Gastroesophageal sphincter (tissue), 4 donors: ENCODE measurements at places on chromosomes 1 and 21.

DNA sequence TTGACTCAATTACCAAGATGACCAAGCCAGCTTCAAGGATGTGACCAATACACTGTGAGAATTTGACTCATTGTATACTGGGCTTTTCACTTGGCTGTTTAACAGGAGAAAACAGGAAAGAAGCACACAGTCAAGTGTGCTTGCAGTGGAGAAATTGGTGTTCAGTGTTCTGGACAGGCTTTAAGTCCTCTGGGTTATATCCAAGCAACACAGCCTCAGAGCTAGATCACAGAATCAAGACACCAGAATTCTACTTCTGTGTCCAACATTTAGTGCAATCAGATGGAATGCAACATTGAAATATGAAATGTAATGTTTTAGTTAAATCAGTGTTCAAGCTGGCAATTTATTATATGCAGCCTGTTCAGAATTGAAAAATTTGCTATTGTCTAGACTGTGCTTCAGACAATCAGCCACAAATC, 694.4 kb downstream of the LTN1 start:
- ATAC-seq: no peak

DNA sequence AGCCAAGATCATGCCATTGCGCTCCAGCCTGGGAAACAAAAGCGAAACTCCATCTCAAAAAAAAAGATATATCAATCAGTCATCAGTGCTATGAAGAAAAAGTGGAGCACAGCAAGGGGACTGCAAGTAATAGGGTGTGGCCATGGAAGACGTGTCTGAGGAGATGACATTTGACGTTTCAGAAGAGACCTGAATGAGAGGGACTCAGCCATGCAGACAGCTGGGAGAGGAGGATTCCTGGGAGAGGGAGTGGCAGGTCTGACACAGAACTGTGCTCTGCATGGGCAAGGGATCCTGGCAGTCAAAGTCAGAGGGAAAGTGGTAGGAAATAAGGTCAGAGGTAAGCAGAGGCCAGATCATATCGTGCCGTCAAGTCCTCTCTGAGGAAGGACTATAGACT, 3.3 kb downstream of the LAX1 start:
- no peak for ATAC-seq

- no peak for ATAC-seq
These were observed 54.4 kb downstream of the PRSS38 start for GRCh38 chr1:227869851-227870305.

DNA sequence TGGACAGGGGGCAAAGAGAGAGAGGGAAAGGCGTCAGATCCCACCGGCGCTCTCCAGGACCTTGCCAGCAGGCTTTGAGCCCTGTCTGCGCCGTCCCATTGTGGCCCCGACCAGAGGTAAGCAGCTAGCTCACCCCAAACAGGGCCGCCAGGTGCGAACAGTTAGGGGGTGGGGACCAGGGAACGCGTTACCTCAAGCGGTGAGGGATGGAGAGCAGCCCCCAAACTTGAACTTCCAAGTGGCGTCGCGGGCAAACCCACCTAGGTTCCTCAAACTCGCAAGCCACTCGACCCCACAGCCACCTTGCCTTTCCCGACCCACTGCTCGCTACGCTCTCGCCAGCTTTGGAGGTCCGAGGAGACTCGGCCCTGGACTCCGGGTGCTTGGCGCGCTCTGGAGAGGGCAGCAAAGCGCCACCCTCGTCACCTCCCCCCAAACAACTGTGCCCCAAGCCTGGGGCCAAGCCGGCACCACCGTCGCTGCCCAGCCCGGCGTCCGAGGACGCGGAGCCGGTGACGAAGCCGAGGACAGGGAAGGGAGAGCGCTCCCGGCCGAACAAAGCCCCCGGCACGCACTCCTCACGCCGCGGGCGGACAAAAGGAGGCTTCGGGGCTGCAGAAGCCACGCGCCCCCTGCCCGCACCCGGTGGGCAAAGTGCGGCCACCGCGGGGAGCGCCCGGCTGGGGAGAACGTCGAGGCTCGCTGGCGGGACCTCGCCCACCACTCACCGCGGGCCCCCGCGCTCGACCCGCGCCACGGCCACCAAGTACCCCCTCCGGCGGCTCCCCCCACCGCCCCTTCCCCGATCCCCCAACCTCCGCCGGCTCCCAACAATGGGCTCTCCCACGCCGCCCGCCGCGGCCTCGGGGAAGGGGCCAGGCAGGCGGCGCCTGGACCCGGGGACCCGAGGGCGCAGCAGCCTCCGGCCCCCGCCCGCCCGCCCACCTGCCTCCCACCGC, 976 bp downstream of the SSBP3 start:
- ATAC-seq: no peak

DNA sequence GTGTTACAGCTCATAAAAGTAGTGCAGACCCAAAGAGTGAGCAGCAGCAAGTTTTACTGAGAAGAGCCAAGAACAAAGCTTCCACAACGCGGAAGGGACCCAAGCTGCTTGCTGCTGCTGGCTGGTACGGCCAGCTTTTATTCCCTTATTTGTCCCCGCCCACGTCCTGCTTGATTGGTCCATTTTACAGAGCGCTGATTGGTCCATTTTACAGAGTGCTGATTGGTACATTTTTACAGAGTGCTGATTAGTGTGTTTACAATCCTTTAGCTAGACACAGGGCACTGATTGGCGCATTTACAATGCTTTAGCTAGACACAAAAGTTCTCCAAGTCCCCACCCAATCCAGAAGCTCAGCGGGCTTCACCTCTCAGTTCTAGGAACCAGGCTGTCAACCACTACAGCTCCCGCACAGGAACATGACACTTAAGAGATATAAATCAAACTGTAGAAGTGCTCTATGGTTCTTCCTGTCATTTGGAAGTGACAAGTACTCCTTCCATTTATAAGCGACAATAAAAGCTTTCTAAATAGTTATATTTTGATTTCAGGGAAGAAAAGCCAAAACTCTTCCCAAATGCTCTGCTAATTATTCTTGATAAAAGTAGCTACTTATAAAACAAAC, 28.5 kb downstream of the RNF115 start:
- ATAC-seq: no peak

DNA sequence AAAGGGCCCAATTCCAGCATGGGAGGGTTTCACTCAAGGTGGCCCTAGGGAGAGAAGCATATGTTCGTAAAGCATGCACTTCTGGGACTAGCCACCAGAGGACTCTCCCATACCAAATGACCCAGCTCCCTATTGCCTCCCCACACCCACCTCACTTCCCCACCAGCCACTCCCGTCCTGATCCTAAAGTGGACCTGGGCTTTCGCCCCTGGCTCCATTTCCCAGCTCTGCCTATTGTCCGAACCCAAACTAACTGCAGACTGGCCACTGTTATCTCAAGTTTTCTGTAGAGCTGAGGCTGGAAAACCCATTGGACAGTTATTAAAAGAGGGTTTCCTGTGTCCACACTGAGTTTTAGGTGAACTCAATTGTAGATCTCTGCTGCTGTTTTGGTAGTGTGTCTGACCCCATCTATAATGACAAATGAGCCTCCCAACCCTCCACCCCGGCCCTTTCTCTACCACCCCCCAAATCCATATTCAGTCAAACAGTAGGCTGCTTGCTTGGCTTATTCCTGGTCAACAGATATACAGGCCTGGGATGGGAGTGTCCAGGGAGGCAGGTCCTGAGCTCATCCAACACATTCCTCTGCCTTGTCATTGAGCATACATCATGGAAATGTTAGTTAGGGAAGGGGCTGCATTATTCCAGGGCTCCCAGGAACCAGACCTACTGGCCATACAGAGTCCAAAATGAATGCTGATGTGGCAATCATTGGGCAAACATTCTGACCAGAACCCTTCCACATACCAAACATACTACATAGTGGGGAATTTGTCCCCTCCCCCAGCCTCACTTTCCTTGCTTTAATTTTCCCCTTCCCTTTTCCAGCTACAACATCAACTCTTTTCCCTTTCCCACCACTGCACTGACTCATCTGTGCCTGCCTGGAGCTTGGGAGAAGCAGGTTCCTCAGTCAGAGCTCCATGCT, 59.2 kb downstream of the ABCA4 start:
- peak; percentile 77 for ATAC-seq

GRCh38 chr1:175385316-175385715, 192.7 kb upstream of the KIAA0040 start:
- no peak for ATAC-seq

GRCh38 chr1:21217812-21218596, 41.3 kb upstream of the EIF4G3 start:
- peak; percentile 26 for ATAC-seq

- no peak for ATAC-seq
These were observed at the start of gene MAP1LC3C for GRCh38 chr1:241999026-241999425. Gene MAP1LC3C, minus strand, starts transcription at chr1:241999098. Its CDS starts 90 bp downstream, at chr1:241999008.

DNA sequence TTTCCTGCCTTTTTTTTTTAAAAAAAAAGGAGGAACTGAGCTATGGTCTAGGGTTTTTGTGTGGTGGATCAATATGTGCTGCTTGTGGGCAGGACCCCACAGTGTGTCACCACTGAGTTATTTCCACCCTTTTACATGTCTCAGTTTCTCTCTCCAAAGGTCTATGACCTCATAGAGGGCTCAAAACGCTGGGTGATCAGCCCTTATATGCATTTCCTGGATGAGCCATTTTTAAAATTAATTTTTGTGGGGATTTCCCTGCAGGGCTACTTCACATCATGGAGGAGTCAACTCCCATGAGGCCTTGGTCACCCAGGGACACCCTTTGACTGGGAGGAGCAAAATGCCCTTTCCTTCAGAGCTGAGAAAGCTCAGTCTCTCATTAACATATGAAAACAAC, 20.7 kb upstream of the HAO2 start:
- ATAC-seq: no peak

GRCh38 chr1:232873412-232873811, 68.2 kb downstream of the MAP10 start:
- ATAC-seq: no peak

GRCh38 chr1:197976368-197976767, 59.2 kb downstream of the LHX9 start:
- no peak for ATAC-seq

GRCh38 chr1:183892351-183892793, 87.5 kb downstream of the RGL1 start:
- ATAC-seq: peak; percentile 74

DNA sequence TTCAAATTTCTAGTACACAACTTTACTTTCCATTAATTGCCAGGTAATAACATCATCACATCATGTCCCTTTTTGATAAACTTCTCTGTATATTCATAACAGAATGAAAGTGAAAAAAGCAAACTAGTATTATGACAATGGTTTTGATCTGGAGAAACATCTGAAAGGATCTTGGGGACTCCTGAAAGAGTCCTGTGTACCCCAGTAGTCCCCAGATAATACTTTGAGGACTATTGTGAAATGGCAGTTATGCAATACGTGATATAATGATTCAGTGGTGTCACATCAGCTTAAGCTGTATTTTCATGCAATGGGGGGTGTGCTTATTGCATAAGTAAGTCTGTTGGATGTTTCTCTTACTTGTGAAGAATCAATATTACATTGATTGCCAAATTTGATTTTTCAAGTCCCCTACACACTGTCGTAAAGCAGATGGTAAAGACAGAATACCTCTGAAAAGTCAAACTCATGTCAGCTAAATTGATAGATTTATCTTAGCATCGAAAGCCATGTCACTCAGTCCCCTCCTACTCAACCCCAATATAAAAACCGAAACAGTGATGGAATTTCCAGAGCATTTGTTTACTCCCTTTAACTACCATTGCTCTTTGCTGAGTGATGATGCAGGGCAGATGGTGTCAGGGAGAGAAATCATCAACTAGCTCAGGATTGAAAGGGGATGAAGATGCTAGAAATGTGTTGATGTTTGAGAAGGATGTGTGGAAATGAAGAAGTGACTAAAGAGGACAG, 146.7 kb upstream of the C1orf105 start:
- peak; percentile 60 for ATAC-seq

- no peak for ATAC-seq
These were observed 428.4 kb upstream of the B3GALT2 start for GRCh38 chr1:193614817-193615216.

- ATAC-seq: no peak
These were observed 10.7 kb downstream of the LEPR start for GRCh38 chr1:65431111-65431705.

- no peak for ATAC-seq
These were observed 373.0 kb upstream of the ADAMTS5 start for GRCh38 chr21:27339902-27340301.

GRCh38 chr1:215631489-215631888, 64.4 kb downstream of the KCTD3 start:
- no peak for ATAC-seq

GRCh38 chr1:43968348-43968948, 1.4 kb upstream of the DPH2 start:
- no peak for ATAC-seq

GRCh38 chr21:42406201-42406621, 2.5 kb downstream of the UBASH3A start:
- no peak for ATAC-seq

- no peak for ATAC-seq
These were observed 41.4 kb downstream of the CCDC18 start for GRCh38 chr1:93221913-93222312.

- no peak for ATAC-seq
These were observed 14.8 kb downstream of the RNF220 start for GRCh38 chr1:44419901-44420300.

DNA sequence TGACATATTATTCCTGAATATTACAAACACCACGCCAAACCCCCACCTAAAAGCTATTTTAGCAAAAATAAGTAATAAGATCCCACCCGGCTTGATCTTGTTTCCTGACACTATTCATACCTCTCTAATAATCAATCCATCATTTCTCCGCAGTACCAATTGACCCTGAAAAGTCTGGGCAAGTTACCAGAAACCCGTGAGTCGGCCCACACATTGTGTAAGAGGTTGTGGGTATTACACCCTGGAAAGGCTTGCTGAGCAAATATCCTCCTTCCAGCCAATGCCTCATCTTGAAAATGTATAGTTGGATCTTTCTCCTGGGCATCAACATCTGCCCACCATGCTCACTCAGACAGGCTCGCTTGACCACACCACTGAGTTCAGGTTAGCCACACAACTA, 451.0 kb downstream of the TTLL7 start:
- ATAC-seq: peak; percentile 40

DNA sequence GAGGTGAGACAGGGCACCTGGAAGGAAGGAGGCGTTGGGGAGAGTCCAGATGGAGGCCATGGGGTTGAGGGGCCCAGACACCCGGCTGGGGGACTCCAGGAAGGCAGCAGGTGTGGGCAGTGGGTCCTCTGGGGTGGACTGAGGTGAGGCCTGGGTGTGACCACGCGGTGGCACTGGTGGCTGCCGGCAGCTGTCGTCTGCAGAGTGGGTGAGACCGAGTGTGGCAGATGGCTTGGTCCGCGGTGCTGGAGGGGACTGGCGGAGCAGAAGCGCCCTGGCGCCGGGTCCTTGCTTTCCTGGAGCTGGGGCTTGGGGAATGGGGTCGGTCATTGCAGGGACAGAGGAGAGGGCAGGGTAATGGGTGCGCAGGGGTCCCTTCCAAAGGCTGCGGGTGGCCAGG, 12.5 kb downstream of the AGRN start:
- ATAC-seq: peak; percentile 3
